Endothelial cell (in vitro differentiated cells): ENCODE measurements at places on chromosomes 6 and 20.

DNA sequence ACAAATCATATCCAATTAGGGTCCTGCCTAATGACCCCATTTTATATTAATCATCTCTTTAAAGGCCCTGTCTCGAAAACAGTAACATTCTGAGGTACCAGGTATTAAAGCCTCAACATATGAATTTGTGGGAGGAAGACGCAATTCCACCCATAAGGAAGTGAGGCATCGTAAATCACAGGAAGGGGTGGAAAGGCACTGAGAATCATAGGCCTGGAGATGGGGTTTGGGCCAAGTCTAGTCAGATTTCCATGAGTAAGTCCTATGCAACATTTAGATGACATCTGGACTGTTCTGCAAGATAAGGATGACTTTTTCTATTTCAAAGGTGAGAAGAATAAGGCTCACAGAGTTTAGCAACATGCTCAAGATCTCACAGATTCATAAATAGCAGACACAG is 534.0 kb downstream of the KHDRBS2 start:
- no peak for DNase-seq

- DNase-seq: no peak
Measured at GRCh38 chr6:7235712-7236305, 77.2 kb downstream of the SSR1 start.

DNA sequence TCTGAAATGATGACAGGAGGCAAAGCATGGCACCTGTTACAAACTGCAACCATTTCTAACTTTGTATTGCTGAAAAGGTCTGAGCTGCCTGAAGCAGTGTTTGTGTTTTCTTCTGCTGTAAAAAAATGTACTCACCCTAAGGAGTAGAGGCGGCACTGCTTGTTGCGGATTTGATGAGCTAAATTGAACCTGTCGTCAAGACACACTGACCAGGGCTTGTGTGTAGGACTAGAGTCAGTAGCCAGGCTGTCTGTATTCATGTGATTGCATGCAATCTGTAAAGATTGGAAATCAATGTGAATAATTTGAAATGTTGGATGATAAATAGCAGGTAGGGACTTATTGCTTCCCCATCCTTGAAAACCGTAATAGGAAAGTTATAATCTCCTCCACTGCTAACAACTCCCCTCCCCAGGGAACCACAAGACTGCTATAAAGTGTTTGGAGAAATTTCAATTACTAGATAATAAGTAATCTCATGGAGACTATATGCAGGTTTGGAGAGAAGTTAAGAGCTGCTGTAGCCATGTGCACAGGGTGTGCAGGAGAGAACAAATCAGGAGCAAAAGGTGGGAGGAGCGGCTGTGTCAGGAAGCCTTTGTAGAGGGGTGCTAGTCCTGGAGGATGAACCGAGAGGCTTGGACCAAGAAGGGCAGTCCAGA is 42.8 kb downstream of the METTL24 start:
- DNase-seq: no peak

- peak; percentile 33 for DNase-seq
Measured at GRCh38 chr6:41577356-41578216, 31.4 kb downstream of the FOXP4 start.

GRCh38 chr6:158381214-158381613 is 68.9 kb downstream of the TULP4 start:
- no peak for DNase-seq

DNA sequence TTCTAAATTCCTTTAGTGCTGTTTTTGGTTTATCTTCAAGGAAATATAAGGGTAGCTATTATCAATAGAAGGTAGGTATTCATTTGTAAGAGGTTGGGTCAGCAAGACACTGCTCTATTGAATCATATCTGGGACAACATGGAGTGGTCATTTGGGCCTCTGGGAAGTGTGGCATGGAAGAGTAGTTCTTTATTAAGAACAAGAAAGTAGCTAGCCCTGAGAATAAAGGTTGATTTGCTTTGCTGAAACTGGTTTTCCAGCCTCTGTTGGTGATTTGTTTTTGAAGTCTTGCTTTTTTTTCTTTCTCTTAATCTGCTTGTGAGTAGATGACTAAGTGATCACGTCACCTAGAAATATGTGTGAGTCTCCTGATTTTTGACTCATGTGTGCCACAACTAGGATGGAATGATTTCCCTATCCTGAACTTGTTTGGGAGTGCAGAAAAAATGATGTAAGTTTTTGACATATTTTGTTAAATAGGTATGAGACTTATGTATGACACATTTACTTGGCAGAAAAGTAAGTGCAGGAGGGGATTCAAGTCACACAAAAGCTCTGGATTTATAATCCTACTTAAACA is 381.8 kb downstream of the CENPW start:
- no peak for DNase-seq

GRCh38 chr6:133833949-133834359 is 55.0 kb upstream of the TCF21 start:
- no peak for DNase-seq

DNA sequence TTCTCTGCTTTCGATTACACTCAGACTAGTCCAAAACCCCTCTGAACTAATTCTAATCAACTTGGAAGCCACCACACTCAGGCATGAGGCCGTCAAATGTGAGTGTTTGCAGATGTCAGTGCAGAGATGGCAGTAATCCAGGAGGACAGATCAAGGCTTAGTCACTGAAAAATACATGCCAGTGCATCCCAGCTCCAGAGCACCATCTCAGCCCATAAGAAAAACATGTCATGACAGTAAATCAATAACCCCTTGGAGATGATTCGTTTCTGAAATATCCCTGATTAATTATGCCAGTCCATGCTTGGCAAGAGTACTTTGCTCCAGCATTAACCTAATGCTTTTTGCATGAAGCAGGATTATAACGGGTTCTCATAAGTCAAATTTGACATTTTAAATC is 179.5 kb downstream of the ADAT2 start:
- no peak for DNase-seq

DNA sequence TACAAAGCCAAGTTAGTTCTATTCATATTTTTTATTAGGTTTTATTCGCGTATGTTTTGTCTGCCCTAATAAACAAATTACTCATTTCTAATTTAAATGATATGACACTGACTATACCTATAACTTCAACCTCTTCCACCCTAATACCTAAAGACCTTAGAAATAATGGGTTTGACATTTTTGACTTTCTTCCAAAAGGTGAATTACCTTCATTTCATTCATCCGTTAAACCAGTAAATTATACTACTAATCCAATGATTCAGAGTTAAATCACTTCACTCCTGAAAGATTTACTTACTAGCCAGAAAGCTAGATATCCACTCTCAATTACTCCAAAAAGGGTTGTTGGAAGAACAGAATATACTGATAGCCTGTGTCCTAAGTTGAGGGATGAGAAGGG is 5.2 kb downstream of the MRPS10 start:
- no peak for DNase-seq

- DNase-seq: no peak
Measured at GRCh38 chr6:21856844-21857243, 263.3 kb downstream of the SOX4 start.

GRCh38 chr6:139710556-139710955 is 336.1 kb upstream of the CITED2 start:
- DNase-seq: no peak

- DNase-seq: no peak
Measured at GRCh38 chr6:168284187-168284586, 35.4 kb downstream of the DACT2 start.

DNA sequence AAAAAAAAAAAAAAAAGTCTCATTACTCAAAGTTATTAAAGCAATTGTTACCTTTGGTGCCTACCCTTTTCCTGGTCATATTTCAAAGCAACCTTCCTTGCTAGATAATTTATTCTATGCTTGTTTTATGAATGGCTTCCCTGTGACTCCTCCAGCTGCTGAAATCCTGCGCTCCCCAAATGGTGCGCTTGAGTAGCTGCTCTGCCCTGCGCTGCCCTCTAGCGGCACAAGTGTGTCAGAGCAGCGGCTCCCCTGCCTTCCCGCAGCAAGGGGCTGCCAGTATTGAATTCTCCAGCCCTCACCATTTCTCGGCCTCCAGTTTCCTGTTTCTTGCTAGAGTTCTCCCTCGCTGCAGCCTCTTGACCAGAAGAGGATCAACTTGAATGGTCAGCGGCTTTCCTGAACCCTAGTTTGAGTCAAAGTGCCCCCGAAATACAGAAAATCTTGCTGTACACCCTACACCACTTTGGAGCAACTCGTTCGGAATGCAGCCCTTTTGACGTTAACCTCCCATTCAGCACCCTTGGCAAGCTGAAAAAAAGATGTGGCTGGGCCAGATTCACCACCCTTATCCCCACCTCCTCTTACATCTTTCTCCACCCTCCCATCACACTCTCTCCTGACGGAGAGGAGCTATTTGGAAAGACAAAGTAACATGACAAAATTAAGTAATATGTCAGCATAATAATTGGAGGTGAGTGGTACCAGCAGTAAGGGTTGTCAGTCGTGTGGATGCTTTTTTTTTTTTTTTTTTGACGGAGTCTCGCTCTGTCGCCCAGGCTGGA is 60.4 kb upstream of the KLHL31 start:
- peak; percentile 88 for DNase-seq

GRCh38 chr6:139243536-139243935 is 48.3 kb downstream of the TXLNB start:
- DNase-seq: no peak

DNA sequence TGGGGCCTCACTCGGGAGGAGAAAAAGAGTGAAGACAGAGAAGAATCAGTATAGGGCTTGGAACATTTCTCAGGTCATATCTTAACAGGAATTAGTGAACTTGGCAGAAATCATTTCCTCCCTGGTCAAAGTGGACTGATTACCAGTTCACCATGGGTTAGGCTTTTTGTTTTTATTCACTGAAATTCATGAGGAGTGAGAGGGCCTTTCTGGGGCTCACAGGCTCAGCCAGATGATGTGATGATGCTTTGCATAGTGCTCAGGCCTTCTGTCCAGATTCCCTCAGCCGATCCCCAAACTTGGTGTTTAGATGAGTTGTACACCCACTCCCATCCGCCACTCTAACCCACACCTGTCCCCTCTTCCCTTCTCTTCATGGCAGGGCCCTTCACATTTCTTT is 32.5 kb downstream of the SRSF3 start:
- DNase-seq: no peak
